ENCODE measurements at places on chromosomes 13 and 19.
A peak's percentile ranks its signal among the peaks of the same experiment; 100 is the strongest.

- peak; percentile 30 for DNase-seq
Measured at GRCh38 chr19:54573330-54573872, at the start of gene LILRA2. TSS of gene LILRA2 (plus strand) at chr19:54573790. CDS start at chr19:54573879, 89 bp downstream.

DNA sequence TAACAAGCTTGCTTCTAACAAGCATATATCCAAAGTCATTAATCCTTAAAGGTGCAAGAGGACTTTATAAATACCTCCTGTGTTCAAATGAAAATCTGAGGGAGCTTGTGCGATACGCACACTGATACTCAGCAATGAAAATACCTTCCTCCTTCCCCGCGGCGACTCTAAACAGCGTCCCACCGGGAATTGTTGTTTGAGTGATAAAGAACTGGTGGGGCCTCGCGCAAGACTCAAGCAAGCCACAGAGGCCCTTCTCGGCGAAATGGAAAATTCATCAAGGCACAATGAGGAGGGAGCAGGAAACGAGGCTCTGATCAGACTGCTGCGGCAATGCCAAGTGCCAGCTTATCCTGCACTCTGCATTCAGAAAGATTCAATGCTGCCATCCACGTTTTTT is 126.7 kb downstream of the ABCC4 start:
- DNase-seq: no peak

- DNase-seq: no peak
Measured at GRCh38 chr19:18745012-18745735, 45.9 kb downstream of the COMP start.

DNA sequence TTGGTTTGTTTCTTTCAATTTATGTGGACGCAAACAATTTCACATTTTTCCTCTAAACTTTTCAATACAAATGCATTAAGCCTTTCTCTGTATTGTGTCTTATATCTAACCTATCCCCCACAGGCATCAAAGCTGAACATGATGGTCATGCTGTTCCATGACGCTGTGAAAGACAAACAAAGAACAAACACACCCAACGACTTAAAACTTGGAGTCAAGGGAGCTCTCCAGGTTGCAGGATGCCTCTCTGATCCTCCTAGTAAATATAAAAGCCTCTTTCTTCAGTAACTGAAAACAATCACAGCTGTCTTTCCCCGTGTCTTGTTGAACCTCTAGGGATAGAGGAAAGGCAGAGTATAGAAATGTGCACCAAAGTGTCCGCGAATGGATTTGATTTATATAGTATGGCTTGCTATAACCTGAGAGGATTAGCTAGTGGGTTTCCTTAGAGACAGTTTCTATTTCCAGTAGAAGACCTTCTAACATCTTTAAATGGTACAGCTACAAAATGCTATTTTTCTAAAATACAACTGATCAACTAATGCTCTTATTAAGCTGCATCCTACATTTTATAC is 43.1 kb downstream of the PCDH9 start:
- DNase-seq: no peak

All from CD4-positive, alpha-beta T cell treated with Interferon gamma for 1 hour (primary cell).